Glomerular endothelial cell (primary cell): ENCODE measurements at places on chromosomes 16 and 17. TPM values are rescaled to one million over a fixed set of nuclear protein-coding genes. Genes with fewer than 3 reads are reported as not detected.

GRCh38 chr16:77951788-77952187 lies 70.6 kb upstream of the CLEC3A start:
- no peak for DNase-seq

DNA sequence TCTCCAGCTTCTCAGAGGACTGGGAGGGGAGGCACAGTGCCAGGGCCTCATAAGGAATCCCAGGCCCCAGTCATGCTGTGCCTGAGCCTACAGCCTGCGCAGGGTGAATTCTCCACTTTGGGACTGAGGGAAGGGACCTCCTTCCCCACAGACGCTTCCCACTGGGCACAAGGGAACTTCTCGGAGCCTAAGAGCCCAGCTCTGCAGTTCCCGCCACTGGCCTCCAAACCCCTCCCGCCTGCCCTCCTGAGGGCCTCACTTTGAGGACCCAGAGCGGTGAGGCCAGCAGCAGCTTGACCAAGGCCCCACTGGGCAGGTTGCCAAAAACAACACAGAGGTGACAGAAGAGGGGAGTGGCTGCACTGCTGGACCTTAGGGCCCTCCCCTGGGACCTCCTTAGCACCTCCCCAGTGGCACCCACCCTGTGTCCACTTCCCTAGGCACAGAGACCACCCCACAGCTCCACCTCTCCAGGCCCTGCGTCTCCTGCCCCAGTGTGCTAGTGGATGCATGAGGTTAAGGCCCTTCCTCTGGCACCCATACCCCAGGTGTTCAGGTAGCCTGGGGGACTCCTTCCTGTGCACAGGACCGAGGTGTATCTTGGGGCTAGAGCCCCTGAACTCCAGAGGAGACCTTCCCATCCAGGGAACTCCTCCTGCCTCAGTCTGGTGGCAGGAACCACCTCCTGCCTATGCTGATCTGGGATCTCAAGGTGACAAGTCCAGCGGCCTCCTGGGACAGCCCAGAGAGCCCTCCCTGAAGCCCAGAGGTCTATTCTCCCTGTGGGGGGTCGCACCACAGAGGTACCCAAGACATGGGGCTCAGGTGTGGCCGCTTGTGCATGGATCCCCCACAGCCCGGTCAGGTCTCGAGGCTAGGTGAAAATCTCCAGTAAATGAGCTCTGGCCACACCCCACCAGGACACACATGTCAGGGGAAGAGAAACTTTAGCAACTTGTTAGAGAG lies 3.4 kb downstream of the CASKIN2 start:
- DNase-seq, result no peak

GRCh38 chr16:81327011-81327410 lies 12.2 kb downstream of the GAN start:
- DNase-seq, result no peak

DNA sequence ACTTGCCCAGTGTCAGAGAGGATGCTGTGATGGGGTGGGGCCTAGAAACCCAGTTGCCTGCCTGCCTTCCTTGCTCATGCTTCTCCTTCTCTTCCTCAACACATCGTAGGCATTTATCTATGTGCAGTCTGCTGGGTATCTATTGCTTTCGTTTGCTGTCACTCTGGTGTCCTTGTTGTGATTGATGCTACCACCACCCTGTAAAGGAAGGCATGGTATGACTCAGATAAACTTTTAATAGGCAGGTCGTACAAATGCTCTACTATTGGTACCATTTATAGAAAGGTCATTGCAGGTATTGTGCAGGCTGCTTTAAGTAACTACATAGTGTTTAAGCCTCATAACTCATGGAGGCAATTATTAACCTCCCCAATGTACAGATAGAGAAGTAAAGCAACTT lies 368.9 kb downstream of the UTP18 start:
- DNase-seq, result no peak

DNA sequence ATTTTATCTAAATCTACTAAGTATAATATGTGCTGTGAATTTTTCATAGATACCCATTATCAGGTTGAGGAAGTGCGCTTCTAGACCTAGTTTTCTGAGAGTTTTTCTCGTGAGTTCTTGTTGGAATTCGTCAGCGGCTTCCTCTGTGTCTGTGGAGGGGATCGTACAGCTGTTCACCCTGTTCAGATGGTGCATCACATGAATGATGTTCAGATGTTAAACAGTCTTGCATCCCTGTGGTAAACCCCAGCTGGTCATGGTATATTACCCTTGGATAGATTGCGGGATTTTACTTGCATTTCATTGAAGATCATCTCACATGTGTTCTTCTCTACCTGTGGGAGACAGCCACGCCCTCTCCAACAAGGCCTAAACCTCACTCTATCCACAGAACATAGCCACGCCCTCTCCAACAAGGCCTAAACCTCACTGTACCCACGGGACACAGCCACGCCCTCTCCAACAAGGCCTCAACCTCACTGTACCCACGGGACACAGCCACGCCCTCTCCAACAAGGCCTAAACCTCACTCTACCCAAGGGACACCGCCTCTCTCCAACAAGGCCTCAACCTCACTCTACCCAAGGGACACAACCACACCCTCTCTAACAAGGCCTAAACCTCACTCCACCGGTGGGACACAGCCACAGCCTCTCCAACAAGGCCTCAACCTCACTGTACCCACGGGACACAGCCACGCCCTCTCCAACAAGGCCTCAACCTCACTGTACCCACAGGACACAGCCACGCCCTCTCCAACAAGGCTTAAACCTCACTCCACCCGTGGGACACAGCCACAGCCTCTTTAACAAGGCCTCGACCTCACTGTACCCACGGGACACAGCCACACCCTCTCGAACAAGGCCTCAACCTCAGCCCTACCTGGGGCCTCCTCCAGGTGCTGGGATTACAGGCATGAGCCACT lies 180.2 kb upstream of the CHMP6 start:
- no peak for DNase-seq

DNA sequence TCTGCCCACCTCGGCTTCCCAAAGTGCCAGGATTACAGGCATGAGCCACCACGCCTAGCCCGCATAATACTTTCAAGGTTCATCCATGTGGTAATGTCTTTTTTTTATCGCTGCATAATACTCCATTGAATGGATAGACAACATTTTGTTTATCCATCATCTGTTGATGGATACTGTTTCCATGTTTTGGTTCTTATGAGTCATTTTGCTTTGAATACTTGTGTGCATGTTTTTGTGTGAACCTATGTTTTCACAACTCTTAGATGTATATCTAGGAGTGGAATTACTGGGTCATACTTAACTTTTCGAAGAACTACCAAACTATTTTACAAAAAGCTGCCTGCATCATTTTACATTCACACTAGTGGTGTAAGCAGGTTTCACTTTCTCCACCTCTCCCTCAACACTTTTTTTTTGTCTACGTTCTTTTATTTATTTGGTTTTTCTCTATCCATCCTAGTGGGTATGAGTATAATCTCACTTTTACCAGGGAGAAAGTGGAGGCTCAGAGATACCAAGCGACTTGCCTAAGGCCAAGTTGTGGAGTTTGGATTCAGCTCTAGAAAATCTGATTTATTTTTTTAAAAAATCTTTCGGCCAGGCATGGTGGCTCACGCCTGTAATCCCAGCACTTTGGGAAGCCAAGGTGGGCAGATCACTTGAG lies 151.2 kb downstream of the CMIP start:
- DNase-seq, result no peak

KRT14 gene
- total RNA-seq, result not detected in 2 replicates

RPGRIP1L gene
- 7.1 and 8.6 TPM in 2 replicates for total RNA-seq
